A673 (cell line): ENCODE measurements at places on chromosomes 2 and 18.

DNA sequence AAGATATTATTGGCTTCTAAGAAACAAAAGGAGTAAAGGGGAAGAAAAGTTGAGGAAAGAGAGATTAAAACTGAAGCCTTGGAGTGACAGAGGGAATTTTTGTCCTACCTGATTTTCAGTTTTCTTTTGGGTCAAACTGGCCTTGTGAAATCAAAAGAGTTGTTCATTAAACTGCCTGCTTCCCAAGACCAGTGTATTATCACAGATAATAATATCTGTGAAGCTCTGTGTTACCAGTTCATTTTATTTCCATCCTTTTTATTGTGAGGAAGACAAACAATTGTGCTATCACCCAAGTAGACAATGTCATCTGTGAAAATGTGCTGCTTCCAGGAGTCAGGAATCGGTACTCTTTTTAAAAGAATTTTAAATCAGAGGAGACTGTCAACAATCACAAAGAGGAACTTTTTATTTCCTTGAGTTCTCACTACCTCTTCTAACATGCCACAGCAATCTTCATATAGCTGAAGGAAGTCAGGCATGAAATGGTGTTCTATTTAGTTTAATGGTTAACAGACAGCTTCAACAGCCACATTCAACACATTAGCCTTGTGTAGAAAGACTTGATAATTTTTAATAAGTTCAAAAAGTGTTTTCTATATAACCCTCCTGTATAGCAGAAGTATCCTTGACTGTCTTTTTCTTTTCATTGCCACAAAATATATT, 554.8 kb downstream of the PIK3C3 start:
- no peak for DNase-seq

DNA sequence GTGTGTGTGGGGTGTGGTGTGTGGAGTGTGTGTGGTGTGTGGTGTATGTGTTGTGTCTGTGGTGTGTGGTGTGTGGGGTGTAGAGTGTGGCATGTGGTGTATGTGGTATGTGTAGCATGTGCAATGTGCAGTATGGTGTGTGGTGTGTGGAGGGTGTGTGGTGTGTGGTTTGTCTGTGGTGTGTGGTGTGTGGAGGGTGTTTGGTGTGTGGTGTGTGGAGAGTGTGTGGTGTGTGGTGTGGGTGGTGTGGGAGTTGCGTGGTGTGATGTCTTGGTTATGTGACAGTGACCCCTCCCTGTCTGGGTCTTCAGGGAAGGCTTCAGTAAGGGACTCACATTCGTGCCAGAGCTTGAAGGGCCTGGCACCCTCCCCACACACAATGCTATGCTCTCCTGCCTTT, 718.2 kb upstream of the SOX11 start:
- DNase-seq: no peak

DNA sequence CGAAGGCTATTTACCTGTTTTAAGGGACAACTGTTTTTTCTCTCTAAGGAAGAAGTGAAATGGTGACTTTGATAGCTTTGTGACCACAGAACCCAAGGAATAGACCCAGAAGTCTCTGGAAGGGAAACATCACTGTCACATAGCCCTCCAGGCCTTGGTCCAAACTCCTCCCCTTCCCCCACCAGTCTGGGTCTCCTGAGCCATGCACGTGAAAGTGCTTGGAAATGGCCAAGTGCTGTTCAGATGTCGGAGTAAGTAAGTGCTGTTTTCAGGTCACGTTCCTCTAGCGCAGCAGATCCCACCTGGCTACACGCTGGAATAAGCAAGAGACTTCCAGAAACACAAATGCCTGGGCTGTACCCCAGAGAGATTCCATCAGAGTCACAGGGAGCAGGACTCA, 73.0 kb upstream of the AFF3 start:
- no peak for DNase-seq

DNA sequence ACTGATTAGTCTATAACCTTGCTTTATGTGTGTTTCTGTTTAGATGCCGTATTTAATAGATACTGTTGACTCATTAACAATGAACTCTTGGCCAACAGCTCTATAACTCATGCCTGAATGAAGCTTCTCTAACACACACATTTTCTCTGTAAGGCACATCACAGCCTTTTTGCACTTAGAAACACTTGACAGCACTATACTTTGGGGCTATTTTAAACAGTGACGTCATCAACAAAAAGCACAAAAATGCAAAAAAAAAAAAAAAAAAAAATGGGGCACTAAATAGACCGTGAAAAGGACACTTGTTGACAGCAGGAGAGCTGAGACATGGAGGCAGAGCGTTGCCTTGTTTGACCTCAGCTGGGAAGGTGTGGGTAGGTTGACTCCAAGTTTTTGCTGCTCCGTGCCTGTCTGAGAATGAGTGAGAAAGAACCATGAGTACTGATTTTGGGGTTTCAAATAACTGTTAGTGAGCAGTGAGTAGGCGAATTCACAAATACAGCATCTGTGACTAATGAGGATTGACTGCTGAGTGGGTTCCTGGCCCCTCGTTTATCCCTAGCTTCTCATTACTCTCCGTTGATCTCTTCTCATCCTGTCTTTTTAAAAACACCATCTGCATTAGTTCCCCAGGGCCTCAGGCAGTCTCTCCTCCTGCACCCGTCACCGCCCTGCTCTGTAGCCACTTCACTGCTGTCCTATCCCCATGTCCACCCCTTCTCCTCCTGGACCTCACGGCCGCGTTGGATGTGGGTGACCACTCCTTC, 24.4 kb downstream of the SPP2 start:
- no peak for DNase-seq

GRCh38 chr2:16860627-16861026, 195.0 kb upstream of the CYRIA start:
- no peak for DNase-seq

GRCh38 chr18:45066886-45067285, 386.2 kb downstream of the SETBP1 start:
- DNase-seq: no peak
